ENCODE measurements at places on chromosomes 12 and 14.
A peak's percentile ranks its signal among the peaks of the same experiment; 100 is the strongest.

- DNase-seq, result no peak
These were observed 847 bp downstream of the CCDC59 start for GRCh38 chr12:82357340-82357739.

- no peak for DNase-seq
These were observed 3.2 kb upstream of the ADAM21 start for GRCh38 chr14:70448633-70449340.

DNA sequence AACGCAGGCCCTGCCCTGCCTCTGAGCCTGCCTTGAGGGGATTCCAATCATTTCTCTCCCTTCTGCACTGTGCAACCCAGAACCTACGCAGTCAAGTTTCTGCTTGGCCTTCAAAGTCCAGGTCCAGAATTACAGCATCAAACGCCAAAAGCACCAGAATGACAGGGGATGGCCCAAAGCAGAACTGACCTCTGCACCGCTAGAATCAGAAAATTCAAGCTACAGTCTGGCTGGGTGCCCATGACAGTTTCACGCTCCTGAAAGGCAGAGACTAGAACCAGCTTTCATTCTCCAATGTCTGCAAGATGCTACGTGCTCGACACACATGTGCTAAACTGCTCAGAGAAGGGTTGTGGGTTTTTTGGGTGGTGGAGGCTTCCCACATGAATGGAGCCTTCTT lies 4.1 kb downstream of the CLMN start:
- no peak for DNase-seq

GRCh38 chr12:51076236-51076930 lies 7.0 kb downstream of the CSRNP2 start:
- no peak for DNase-seq

- peak; percentile 61 for DNase-seq
These were observed 4.3 kb downstream of the ARL6IP4 start for GRCh38 chr12:122984612-122985337.

DNA sequence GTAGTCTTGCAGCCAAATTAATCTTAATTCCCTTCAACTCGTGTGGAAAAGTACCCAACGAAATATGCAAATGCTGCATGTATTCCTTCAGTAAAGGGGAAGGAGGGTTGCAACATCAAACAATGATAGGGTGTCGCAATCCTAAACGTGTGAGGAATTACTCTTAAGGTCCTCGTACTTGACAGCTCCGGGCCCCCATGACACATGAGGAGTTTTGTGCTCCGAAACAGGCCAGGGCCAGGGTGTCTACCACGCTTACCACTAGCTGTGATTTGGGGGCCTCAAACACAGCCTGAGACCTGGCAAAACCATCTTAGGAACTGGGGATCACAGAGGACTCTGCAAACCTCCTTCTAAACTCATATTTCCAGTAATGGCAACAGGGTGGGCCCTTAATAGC lies 20.4 kb downstream of the FOS start:
- DNase-seq, result peak; percentile 88

- DNase-seq, result no peak
These were observed 92.5 kb downstream of the BBS10 start for GRCh38 chr12:76255692-76256091.

- no peak for DNase-seq
These were observed 209.8 kb upstream of the FLRT2 start for GRCh38 chr14:85319998-85320630.

GRCh38 chr14:69207435-69208041 lies 16.2 kb downstream of the EXD2 start:
- no peak for DNase-seq

- no peak for DNase-seq
These were observed 1721.5 kb upstream of the SEL1L start for GRCh38 chr14:83255015-83255726.

DNA sequence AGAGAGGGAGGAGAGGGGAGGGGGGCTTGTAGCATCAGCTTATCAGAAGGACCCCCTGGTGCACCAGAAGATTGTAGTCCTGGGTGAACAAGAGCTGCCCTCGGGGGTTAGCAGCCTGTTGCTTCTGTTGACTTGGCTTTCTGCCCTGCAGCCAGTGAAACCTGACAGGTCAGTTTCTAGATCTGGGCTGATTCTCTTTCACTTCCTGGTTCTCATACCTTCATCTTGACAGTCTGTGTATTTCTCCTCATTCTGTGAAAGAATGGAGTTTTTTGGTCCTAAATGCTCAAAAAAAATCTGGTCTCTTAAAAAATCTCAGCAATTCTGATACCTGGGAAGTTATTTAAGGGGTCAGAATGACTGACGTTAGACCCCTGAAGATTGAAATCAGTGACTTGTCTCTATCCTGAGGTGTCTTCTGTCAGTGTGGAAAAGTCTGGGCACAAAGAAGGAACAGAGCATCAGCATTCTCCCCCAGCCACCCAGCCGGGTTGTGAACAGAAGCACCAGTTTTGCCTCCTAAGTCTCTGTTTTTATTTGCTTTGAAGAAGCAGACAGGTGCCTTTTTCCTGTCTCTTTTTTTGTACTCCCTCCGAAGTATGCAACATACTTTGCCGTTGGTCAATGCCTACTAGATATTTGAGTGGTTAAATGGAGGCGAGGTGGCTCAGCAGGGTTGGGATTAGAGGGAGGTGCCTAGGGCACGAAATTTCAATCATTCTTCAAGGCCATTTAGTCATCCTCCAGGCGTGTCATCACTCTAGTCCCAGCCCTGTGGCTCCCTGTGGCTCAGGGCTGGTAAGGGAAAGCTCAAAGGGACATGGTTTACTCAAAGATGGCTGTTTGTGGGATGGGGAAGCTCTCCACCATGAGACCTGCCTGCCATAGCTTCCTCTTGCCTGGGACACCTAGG lies 24.0 kb downstream of the TTC9 start:
- DNase-seq, result no peak

DNA sequence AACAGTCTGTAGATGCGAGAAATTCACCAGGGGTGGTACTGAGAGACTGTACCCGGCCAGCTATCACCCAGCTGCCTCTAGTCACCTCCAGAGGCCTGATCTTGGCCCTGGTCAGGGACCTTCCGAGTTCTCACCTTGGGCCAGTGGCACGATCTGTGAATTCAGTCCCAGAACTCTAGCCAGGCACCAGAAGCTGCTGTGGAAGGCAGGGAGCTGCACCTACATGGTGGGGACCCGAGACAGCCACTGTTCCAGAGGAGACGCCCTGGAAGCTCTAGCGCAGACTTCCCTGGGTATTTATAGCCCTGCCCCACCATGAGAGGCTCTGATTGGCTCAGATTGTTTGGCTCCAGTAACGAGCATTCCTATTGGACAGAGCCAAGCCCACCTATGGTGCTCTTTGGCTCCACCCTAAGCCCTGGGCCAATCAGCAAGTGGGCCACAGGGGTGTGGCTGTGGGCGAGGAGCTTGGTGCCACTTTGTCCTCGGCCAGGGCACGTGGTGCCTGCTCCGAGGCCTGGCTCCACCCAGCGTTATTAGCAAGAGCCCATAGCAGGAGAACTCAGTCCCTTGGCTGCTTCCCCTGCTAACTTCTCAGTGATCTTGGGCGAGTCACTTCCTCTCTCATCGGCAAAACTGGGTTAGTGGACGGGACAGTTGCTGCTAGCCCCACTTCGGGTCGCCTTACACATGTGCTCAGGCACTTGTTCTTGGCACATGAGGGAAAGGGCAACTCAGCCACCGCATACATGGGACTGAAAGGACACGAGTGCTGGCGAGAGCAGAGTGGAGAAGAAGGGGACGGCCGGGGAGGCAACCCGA lies 89.0 kb upstream of the BCL11B start:
- DNase-seq, result no peak

- no peak for DNase-seq
These were observed 117.2 kb downstream of the PPM1H start for GRCh38 chr12:62817556-62818271.

GRCh38 chr14:63241096-63241495 lies 36.9 kb downstream of the RHOJ start:
- DNase-seq, result no peak

DNA sequence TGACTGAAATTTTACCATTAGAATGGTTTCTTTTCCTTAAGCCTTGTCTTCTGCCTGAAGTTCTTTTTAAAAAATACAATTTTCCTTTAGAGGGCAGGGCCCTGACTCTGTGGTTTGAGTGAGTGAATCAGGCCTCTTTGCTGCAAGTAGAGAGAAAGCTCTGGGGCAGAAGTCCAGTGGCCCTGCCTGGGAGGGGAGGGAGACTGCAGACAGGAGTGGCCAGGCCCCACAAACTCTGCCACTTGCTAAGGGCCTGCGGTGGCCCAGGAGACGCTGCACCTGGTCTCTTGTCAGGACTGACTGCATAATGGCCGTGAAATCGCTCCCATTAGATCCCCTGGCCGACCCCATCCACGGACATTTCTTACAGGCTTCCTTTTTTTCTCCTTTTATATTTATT lies 25.5 kb downstream of the TSPAN11 start:
- DNase-seq, result no peak

- no peak for DNase-seq
These were observed 28.4 kb upstream of the BDKRB2 start for GRCh38 chr14:96176275-96176674.

GRCh38 chr12:53938326-53939140 lies at the start of gene HOXC13:
Gene HOXC13, plus strand, starts transcription at chr12:53938831. Its CDS starts 76 bp downstream, at chr12:53938907.
- no peak for DNase-seq

DNA sequence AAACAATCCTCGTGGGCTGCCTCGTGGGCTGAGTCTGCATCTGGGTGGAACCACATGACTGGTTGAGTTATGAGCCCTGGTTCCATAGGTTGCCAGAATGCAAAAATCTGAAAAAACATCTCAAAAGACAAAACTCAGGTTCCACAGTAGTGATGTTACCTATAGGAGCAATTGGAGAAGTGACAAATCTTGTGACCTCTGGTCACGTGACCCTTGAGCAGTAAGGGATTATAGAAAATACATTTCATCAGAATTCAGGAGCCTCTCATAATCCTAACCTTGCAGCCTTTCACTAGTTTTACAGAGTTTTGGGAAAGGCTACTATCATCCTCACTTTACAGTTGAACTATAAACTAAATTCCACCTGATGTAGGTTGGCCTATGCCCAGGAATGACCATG lies 12.5 kb upstream of the RNASE3 start:
- DNase-seq, result no peak

DNA sequence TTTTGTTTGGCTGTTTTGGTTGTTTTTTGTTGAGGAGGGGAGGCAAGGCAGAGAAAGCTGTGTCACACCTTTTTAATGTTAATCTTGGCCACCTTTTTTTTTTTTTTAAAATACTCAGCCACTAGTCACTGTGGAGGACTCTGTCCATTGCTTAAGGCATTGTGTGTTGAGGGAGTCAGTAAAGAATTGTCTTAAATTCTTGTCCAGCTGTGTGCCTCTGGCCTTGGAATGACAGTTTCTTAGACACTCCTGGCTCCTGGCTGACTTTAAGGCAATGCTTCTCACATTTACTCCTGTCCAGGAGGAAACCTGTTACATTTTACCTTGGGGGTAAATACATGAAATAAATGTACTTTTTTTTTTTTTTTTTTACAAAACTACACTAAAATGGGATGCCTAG lies 18.1 kb upstream of the SMCO2 start:
- no peak for DNase-seq

GRCh38 chr12:128649902-128650301 lies 173.9 kb downstream of the SLC15A4 start:
- no peak for DNase-seq

GRCh38 chr12:78778339-78778738 lies 86.2 kb upstream of the SYT1 start:
- no peak for DNase-seq

GRCh38 chr12:31726575-31726974 lies 2.2 kb downstream of the AMN1 start:
- no peak for DNase-seq

DNA sequence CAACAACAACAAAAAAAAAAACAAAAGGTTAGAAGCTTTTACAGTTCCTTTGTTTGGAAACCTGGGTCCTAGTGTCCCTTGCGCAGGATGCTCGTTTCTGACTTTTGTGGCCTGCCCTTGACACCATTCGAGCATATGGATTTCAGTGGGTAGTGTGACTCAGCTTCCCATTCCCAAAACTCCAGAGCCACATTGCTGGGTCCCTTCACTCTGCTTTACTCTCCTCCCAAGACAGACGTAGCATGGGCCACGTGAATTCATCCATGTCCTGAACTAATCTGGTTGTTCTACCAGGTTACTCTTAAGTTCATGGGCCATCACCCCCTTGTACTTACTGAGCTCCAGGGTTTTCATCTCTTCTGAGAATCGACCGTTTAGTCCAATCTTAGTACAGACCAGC lies 68.0 kb upstream of the MAX start:
- no peak for DNase-seq

DNA sequence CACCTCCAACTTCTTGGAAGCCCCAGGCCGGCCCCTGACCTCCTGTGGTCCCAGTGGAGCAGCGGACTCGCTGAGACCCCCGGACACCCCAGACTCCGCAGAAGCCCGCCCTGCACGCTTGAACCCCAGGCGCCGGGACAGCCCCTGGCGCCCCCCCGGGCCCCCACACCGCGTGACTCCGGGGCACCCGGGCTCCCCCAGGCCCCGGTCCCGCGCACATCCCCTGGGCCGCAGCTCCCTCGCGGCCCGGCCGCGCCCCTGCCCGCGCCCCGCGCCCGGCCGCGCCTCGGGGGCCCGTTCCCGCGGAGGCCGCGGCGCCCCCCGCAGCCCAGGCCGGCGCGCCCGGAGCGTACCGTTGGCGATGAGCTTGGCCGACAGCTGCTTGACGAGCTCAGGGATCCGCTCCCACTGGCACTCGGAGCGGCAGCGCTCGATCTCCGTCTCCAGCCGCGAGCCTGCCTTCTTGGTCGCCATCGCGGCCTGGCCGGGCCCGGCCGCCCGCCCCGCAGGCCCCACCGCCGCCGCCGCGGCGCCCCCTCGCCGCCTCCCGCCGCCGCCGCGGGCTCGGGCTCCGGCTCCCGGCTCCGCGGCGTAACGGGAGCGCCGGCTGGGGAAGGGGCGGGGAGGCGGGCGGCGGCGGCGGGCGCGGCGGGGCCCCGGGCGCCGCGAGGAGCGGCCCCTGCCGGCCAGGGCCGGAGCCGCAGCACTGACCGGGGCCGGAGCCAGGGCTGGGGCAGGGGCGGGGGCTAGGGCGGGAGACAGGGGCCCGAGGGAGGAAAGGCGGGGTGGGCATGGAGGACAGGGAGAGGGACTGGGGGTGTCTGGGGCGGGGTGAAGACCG lies at the start of gene TTC7B:
TTC7B (minus strand) TSS at position 609 of the 841 bp plus-strand sequence; CDS start at position 474, 135 bp downstream.
- no peak for DNase-seq

GRCh38 chr12:113758165-113758924 lies 207.8 kb downstream of the RBM19 start:
- no peak for DNase-seq

DNA sequence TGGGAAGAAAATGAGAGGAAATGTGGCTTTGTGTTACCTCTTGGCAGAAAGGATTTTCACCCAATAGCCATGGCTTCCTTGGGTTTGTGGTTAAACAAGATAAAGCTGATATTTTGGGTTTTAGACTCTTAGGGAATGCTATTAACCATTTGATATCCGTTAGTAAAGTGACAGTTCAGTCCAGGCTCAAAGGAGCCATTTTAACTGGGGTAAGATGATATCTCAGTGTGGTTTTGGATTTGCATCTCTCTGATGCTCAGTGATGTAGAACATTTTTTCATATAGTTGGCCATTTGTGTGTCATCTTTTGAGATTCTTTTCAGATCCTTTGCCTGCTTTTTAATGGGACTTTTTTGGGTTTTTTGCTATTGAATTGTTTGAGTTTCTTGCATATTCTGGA lies 30.1 kb downstream of the IFT43 start:
- no peak for DNase-seq
